ENCODE measurements at places on chromosomes 5 and 9.

- peak; percentile 82 for DNase-seq
Measured at GRCh38 chr5:59517926-59518585, 375.5 kb downstream of the PDE4D start.

DNA sequence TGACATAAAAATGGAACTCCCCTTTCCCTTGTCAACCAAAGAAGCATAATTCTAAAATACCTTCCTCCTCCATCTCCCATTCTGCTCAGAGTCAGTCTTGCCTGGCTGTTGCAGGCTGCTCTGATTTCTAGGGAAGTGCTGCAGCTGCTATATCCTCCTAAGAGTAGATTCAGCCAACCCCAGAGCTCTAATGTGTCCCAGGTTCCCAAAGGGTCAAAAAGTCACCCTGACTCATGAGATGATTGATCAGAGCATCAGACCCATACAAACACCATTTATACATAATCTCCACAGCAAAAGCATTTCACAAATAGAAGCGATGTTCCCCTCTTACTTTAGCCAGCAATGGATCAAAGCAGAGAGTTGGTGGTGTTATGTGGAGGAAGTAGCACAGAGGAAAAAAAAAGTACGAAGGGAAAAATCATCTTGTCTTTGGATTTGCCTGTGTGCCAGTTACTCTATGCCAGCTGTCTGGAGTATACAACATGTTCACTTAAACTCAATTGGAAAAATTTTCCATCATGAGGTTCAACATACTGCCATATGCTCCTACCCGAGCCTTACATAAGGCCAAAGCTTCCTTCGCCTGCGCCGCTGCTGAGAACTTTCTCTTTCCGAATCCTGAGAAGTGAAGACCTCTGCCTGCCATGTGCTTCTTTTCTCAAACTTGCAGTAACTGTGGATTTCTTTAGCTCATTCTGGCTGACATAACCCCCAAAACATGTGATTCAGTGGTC, 258.0 kb downstream of the TLE4 start:
- DNase-seq, result no peak

DNA sequence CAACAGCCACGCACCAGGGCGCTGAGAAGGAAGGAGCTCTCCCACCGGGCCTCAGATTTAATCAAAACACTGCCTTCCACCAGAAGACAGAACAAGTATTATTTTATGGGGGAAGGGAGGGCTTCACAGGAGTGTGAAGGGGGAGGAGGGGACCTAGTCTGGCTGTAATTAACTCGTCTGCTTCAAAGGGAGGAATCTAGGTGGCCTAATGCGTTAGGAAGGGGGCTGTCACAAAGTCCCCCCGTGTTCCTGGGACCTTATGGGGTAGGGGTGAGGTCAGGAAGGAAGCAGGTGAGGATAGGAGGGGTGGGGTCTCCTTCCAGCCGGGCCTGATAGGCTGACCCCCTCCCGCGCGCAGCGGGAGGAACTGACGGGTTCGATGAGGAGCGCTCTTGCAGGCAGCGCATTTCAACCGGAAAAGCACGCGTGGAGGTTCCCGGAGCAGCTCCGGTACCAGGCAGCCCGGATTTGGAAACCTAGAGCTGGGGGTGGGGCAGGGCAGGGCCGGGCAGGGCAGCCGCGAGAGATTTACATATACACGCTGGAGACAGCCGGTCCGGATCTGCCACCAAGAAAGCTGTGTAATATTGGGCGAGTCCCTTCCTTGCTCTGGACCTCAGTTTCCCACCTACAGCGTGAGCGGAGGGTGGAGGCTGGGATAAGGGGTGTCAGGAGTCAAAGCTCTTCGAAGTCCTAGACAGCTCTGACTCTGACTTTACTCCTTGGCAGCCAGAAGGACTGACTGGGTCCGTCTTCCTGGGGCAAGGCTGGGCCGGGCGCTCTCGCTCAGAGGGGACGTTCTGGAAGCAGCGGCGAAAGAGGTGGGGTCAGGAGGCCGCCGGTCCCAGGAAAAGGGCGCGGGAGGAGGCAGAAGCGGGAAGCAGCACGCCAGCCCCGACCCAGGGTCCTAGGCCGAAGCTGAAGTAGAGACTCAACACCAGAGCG, 1.8 kb downstream of the SHB start:
- DNase-seq, result peak; percentile 63

GRCh38 chr9:132049323-132049882, 30.3 kb downstream of the MED27 start:
- DNase-seq, result no peak

DNA sequence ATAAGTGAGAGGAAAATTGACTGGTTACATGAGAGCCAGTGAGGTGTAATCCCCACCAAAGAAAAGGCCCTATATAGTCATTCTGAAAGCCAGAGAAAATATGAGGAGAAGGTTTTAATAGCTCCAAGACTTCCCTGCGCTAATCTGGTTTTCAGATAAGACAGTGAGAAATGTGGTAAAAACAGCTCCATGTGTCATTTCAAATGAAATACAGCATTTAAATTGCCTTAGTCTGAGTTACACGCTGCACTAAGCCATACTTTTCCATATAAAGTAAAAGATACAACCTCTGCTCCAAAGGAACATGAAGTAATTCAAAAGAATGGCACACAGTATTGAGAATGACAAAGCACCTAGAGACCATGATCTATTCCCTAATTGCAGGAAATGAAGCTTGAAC, 378.0 kb upstream of the PDE4D start:
- DNase-seq, result no peak

- peak; percentile 62 for DNase-seq
Measured at GRCh38 chr9:109117856-109118807, 1.6 kb downstream of the TMEM245 start.

GRCh38 chr5:143826951-143827444, 15.0 kb downstream of the HMHB1 start:
- peak; percentile 25 for DNase-seq

All from GM23248 (cell line).